Amygdala (tissue), 56 donors: ENCODE measurements at places on chromosomes 6 and 20.

DNA sequence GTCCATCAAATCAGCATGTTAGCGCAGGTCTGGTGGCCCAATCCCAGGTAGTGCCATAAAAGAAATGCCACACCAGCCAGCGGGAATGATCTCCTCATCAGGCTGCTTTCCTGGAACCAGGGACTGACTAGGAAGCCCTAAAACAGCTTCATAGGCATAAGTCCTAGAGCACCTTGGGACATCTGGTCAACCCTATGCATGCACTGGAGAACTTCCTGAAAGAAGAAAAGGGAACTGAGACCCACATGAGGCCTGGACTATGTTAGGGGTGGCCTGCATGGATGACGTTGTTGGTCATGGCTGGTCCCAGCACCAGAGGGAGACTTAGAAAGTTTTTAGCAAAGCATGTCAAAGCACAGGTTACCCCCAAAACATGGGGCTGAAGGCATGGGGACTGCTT is 7.6 kb upstream of the KCNK16 start:
- no peak for DNase-seq

- no peak for DNase-seq
Measured at GRCh38 chr6:106334646-106335448, 9.3 kb upstream of the ATG5 start.

- DNase-seq = no peak
Measured at GRCh38 chr20:51154708-51155690, 132.1 kb upstream of the KCNG1 start.

DNA sequence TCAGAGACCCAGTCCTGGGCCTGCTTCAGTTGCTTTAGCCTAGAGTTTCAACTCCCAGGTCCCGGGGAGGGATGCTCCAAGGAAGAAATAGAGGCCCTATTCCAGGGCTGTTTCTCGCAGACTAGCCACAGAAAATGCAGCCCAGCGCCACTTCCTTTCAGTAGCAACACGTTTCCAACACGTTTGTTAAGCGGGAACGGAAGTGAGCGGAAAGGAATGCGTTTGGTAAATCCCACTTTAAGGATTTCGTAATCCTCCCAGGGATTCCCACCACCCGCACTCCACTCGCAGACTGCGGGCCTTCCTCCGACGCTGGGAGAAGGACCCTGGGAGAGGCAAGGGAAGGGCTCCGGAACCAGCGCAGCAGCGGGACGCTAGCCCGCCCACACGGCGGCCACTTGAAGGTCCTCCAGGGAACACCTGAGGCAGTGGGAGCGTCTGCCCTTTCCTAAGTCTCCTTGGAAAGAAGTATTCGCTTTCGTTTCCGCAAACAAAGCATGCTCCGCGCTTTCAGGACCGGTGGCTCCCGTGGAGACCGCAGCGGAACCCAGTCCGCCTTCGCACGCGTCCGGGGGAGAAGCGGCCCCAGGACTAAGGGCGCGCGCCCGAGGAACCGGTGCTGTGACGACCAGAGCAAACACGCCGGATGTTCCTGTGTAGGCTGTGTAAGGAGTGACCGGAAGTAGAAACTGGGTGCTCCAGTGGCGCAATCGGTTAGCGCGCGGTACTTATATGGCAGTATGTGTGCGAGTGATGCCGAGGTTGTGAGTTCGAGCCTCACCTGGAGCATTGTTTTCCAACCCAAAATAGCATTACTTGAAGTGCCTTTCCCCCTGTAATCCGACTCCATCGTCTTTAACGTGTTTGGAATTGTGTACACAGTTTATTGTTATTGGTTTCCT is 227.6 kb upstream of the PRSS16 start:
- peak; percentile 46 for DNase-seq

DNA sequence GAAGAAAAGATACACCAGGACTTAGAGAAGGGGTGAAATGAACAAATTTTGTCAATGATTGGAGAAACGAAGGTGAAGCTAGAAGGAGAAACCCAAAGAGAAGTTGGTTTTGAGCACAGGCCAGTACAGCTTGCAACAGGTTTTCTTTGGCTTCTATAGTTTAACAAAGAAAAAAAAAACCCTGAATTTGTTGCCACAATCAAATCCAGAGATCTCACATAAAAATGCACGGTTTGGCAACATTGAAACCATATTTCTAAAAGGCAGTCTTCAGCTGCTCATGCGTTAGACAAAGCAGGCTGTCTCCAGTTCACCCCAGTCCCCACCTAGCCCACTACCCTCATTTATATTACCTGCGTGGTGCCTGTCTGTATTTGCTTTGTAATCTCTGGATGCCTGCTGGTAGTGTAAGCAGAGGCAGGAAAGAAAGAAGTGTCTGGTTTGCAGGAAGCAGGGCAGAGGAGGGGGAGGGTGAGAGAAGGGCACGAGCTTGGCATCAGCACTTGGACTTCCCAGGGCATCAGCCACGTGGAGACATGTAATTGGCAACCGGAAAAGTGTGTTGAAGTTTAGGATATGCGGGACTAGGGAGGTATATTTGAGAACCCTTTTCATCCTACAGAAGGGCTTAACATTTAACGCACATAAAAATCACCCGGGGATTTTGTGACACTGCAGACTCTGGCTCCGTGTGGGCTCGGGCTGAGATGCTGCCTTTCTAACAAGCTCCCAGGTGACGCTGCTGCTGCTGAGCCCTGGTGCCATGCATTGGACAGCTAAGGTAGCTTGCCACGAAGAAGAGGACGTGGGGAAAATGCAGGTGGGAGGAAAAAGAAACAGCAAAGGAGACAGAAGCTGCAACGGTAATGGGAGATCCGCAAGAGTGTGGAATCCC is 14.4 kb downstream of the PFDN4 start:
- no peak for DNase-seq

- no peak for DNase-seq
Measured at GRCh38 chr6:119065382-119065781, 13.1 kb downstream of the FAM184A start.

- DNase-seq = no peak
Measured at GRCh38 chr6:132122176-132122575, 171.0 kb upstream of the CCN2 start.

- no peak for DNase-seq
Measured at GRCh38 chr6:147207837-147208754, 3.9 kb downstream of the STXBP5 start.

- no peak for DNase-seq
Measured at GRCh38 chr6:136173519-136174507, 76.3 kb downstream of the MTFR2 start.

- no peak for DNase-seq
Measured at GRCh38 chr6:164502833-164503232, 806.6 kb downstream of the C6orf118 start.

DNA sequence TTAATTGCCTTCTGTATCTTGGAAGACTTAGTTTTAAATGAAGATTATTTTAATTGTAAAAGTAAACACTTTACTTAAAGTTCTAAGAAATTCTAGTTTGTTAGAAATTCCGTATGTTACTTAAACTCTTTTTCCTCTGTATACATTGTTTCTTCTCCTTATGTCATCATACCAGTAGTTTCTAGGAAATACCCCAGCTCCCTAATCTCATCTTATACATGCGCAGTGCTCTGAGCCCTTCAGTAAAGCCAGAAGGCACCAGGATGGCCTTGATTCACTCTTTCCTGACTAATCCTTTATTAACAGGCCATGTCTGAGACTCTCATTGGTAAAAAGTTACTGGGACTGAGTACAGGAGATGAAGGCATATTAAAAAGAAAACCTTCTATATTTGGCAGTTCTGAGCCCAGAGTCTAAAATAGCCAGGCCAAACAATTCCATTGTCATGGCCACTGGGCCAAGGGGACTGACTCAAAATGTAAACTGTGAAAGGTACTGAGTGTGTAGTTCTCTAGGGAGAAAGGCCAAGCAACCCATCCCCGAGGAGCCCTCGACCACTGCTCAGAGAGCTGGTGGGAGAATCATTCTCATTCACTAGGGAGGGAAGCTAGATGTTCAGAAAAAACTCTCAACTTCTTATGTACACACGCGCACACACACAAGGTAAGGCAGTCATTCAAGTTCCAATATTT is 25.0 kb downstream of the SLC22A1 start:
- no peak for DNase-seq

DNA sequence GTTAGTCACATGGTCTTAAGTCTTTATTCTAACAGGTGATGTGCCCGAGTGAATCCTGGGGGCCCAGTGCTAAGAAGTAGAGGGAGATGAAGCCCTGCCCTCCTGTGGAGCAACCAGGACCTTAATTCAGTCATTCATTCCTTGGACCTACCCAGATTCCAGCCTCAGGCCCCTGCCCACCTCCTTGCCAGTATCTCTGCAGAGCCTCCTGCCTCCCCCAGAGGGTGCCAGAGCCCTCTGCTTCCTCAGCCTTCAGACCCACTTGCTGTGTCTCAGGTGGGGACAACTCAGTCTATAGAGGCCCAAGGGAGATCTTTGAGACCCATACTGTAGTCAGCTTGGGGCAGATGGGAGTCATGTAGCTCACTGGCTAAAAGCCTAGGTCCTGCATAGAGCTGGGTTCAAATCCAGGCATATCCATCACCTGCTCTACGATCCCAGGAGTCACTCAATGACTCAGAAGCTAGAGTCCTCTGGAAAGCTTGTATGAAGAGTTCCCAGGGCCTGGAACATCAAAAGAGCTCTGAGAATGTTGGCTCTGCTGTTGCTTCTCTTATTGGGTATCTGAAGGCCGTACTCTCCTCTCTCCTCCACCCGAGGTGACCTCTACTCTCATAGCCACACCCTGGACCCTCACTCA is 3.9 kb upstream of the SIGLEC1 start:
- no peak for DNase-seq

- DNase-seq = no peak
Measured at GRCh38 chr6:160092602-160093001, 29.0 kb upstream of the SLC22A1 start.

DNA sequence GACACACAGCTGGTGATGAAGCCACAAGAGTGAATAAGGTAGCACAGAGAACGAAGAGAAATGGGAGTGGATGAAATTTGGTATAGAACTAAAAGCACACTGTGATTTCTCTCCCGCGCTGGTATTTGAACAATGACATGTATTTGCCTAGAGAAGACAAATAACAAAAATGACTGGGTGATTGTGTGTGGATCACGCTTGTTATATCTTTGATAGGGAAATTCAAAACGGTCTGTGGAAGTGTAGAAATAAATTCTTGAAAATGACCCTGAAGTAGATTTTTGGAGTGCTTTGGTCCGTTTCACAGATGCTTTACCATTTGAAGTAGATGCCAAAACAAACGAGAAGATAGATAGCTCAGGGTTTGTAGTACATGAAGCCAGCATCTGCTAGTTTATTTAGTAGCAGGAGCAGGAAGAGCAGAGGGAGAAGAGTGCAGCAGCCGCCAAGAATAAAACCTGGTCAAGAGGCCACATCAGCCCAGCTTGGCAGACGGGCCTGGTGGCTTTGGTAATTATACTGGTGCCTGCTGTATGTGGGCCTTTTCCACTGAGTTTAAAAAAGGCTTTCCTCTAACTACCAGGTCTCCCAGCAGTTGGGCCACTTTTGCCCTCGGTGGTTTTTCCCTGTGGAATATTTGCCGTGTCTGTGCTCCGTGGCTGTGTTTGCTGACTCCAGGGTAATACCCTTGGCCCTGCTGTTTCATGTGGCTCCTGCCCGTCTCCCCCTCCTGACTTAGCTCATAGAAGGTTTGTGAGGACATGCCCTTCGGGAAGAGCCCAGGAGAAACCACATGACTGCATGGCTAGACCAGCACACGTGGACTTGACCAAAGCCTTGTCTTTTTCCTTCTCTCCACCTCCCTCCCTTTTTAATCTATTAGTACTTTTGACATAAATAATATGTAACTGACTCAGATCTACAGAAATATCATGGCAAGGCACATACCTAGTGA is 294.0 kb downstream of the SOX4 start:
- no peak for DNase-seq

DNA sequence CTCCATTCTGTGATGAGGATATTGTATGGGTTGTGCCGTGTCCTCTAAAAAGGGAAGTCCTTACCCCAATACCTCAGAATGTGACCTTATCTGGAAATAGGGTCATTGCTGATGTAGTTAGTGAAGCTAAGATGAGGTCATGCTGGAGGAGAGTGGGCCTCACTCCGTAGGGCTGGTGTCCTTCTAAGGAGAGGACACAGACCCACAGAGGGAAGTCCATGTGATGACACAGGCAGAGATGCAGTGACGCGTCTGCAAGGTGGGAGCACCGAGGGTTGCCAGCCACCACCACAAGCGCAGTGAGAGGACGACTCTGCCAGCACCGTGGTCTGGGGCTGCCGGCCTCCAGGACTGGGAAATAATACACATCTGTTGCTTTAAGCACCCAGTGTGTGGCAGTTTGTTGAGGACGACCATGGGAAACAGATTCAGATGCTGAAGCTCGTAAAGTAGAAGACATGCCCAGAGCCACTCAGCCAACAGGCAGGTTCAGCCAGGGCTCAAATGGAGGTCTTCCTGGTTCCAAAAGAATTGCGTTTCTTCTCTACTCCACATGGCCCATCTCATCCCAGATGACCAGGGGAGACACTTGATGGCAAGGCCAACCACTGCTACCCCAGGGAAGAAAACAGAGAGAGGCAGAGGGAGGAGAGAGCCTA is 59.2 kb upstream of the DUSP22 start:
- DNase-seq = no peak

- no peak for DNase-seq
Measured at GRCh38 chr6:12410946-12411345, 120.8 kb downstream of the EDN1 start.

DNA sequence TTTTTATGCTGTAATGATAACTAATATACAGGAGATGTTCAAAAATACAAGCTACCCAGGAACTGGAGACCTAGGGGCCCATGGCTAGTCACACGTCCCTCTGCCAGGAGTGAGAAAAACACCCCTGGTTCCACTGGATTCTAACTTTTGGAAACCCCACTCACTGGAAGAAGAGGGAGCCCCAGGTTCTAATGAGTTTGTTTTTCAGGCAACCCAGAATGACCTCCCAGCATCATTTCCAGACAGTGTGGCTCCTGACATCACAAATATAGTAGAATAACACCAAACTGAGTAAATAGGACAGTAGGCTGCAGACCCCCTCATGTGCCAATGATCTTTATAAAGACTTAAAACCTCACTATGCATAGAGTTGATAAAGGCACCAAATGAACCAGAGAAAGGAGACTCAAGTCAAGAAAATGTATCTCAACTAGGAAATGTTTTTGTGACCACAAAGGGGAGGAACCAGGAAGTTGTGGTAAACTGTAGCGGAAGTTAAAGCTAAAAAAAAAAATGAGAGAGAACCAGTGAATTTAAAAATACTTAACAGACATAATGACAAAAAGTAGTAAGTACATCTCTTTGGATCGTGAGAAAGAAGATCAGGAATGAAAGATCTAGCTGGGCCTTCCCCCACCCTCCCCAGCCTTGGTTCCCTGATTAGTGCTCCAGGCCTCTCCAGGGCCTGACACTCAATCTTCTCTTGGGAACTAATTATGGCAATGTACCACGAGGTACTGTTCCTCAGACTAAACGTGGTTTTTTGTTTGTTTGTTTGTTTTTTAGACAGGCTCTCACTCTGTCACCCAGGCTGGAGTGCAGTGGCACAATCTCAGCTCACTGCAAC is 19.8 kb downstream of the HLA-E start:
- DNase-seq = no peak
